ENCODE measurements at places on chromosomes 3 and 15.

DNA sequence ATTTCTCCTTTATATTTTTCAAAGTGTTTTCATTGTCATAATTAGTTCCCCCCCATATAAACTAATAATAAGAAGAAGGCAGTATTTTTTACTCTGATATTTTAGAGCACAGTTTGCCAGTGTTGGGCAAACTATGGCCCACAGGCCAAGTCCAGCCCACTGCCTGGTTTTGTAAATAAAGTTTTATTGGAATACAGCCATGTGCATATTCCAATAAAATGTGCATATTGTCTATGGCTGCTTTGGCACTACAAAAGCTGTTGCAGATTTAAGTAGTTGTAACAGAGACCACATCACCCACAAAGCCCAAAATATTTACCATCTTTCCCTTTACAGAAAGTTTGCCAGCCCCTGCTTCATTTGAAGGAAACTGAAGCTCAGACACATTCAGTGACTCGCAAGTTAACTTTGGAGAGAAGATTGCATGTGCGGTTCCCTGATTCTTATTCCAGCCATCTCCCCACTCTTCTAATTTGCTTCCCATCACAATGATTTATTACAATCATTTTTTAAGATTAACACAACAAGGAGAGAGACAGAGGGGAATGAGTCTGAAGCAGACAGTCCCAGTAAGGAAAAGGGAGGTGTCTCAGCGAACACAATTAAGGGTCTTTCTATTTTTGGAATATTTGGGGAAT lies 48.9 kb downstream of the RFTN1 start:
- no peak for DNase-seq

DNA sequence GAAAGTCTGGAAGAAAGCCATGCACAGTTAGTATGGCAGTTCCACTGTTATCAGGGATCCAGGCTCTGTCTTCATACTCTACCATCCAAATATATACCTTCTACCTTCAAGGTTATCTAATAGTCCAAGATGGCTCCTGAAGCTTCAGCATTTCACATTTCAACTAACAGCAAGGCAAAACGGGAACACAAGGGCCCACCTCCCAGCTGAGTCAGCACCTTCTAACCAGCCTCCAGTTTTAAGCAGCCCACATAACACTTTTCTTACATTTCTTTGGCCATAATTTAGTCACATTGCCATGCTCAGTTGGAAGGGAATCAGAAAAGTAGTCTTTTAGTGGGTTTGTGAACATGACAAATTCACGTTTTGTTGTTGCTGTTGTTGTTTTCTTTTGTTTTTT lies 15.4 kb upstream of the MSL2 start:
- DNase-seq, result no peak

GRCh38 chr3:191912616-191913204 lies 451.7 kb downstream of the PYDC2 start:
- no peak for DNase-seq

DNA sequence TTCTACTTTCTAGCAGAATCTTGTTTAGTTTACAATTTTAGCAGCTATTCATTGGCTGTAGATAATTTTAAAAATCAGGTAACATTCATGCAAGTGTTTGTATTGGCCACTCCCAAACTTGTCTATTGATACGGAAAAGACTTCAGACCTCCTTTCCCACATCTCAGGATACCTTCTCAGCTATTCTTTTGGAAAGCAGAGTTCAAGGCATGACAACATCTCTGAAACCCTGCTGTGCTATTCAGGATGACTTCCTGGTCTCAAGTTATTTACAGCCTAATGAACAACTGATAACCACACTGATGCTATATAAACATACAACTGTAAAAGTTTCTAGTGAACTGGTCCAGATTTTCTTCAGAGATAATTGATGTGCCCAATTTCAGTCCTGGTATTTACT lies 55.8 kb downstream of the DZIP3 start:
- DNase-seq, result no peak

GRCh38 chr15:101167411-101167752 lies 84.5 kb downstream of the CHSY1 start:
- DNase-seq, result no peak

DNA sequence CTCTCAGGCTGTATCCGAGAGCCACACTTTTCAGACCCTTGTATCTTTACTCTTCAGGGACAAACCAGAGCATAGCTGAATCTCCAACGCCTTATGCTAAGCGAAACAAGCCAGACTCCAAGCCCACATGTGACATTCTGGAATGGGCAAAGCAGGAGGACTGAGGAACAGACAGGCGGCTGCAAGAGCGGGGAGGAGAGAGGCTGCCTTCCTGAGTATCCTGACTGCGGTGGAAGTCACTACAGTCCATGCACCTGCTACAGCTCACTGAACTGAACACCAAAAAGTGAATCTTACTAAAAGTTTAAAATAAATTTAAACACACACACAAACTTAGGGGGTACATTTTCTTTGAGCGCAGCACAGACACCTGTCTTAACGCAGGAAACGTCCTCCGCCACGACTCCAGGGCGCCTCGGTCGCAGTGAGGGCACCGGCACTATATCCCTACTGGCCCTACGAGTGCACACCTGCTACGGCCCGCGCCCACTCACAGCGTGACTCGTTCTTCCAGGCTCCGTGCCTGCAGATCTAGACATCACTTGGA lies 1.4 kb downstream of the CYFIP1 start:
- DNase-seq, result no peak

GRCh38 chr3:37024092-37024491 lies 30.8 kb downstream of the MLH1 start:
- DNase-seq, result no peak

GRCh38 chr3:126923423-126923822 lies 59.5 kb upstream of the PLXNA1 start:
- DNase-seq, result no peak

DNA sequence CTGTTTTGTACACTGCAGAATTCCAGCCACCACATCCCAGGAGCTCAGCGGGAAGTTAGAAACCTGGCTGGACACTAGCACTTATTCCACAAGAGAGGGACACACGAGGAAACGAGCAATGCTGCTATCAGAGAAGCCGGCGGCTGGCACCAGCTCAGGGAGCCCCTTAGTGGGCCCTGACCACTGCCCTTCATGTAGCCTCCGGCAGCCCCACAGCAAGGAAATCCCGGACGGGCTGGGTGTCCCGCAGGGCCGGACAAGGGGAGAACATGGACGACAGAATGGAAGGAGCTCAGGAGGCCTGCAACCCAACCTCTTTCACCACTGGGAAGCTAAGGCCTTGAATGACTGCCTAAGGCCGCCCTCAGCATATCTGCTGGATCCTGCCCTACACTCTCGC lies 32.5 kb downstream of the RBPMS2 start:
- DNase-seq, result no peak

DNA sequence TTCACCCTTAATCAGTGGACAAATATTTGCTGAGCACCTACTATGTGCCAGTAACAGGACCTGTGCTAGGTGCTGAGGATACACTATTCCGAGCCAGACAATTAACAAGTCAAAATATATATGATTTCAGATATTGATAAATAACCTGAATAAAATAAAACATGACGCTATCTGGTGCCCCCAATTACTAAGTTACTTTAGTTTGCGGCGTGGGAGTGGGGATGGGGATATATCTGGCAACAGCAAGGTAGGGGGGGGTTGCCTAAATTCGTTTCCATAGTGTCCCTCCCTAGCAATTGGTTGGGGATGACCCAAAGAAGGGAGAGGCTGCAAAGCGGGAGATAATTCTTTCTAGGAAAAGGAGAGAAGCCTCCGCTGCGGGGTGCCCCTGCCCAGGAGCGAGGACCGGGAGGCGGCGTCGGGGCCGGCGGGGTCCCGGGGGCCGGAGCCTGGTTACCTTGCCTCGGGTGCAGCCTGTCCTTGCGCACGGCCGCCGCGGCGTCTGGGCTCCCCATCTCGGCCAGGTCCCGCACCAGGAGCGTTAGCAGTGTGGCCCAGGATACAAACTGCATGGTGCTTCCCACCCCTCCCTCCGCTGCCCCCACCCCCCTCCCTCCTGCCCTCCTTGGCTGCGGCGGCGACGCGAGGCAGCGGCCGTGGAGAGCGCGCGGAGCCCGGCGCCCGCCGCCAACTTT lies 567 bp downstream of the ADAMTS9 start:
- DNase-seq, result no peak

GRCh38 chr15:40217166-40217824 lies 21.6 kb upstream of the PAK6 start:
- DNase-seq, result peak; percentile 35

DNA sequence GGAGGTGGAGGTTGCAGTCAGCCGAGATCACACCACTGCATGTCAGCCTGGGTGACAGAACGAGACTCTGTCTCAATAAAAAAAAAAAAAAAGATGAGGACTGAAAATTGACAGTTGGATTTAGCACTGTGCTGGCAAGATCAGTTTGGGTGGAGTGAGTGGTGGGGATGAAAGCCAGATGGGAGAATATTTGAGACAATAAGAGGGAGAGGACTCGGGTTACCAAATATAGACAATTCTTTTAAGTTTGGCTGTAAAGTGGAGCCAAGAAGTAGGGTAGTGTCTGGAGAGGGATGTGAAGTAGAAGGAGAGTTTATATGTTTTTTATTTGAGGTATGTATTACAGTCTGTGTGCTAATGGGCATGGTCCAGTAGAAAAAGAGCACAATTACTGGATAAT lies 20.4 kb downstream of the TMOD3 start:
- DNase-seq, result no peak

Measured in retinal pigment epithelial cell (primary cell).